ENCODE measurements at places on chromosomes 7 and 10.

DNA sequence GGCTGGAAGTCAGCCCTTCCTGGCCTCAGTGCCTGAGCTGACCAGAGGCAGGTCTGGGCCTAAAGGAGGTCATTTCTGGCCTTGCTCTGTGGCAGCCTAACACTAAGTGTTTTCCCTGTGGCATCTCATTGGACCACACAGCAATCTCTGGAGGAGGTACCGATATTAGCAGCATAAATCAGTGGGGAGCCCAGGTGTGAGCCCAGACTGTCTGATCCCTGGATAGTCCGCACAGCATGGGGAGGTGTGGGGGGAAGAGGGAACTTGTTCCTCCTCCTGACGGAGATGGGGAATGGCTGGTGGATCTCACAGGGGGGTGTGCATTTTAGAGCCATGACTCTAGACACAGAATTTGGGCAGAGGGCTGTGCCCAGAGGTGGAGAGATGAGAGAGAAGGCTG, 11.0 kb upstream of the PPIF start:
- no peak for DNase-seq

GRCh38 chr10:123057968-123058367, 49.2 kb downstream of the ACADSB start:
- no peak for DNase-seq

DNA sequence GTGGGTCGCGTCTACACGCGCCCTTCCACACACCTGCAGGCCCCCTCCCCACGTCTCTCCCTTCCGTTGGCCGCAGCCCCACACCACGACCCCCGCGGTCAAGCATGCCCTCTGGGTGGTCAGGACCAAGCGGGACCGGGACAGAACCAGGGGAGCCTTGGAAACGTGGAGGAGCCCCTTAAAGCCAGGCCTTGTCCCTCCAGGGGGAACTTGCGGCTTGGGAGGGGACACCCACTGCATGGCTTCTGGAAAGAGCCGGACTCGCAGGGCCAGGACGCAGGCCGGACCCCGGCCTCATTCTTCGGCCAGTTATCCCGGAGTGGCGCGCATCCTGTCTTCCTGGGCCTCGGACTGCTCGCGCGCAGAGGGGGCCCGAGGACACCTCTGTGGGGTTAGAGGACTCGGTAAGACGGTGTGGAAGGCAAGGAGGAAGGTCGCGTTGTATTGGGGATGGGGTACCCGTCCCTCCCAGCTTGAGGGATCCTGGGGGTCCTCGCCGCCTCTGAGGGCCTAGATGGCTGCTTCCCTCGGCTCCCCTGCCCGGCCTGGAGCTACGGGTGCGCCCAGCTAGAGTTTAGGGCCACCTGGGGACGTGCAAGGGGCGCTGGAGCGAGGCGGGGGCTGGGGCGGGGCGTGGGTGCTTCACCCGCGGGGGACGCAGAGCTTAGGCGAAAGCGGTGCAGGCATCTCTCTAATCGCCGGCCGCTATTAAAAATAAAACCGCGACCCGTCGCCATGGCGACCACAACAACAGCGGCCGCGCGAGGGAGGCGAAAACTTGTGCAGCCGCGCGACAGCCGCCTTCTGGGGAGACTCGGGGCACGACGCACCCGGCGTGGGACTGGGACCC, 1.8 kb upstream of the PDGFA start:
- peak; percentile 76 for DNase-seq

DNA sequence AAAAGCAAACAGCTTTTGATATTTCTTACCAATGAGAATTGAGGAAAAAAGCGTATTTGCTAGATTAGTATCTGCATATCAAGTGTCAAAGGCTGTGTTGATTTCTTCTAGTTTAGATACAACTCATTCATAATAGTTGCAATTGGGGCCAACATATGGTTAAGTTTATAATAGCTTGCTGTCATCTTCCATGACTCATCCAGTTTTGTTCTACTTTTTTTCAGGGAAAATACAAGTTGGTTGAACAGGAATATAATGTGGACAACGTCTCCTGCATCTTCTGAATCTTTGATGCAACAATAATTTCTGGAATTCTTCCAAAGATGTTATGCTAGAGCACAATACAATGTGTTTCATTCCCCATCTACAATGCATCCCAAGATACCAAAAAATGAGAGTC, 182.0 kb downstream of the THSD7A start:
- peak; percentile 39 for DNase-seq

DNA sequence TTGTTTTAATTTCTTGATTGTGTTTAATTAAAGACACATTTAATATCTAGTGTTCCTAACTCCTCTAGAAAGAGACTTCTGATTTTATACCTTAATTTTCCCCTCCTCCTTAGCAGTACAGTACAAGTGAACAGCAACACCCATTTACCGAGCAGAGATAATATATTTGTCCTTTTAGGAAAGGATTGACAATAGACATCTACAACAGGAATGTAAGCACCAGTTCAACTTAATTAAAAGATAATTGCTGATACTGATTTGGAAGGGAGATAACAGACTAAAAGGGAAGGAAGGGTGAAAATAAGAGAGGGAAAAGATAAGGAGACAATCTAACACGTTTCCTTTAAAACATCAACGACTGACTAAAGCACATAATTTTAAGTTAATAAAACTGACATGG, 119.3 kb downstream of the SRPK2 start:
- DNase-seq: peak; percentile 9

GRCh38 chr10:68501691-68502090, 25.6 kb downstream of the SLC25A16 start:
- DNase-seq: peak; percentile 54

GRCh38 chr7:136086712-136087111, 109.6 kb upstream of the MTPN start:
- peak; percentile 92 for DNase-seq

- no peak for DNase-seq
Observed at GRCh38 chr10:92569071-92569470, 4.8 kb downstream of the IDE start.

GRCh38 chr10:11143242-11143641, 125.6 kb downstream of the CELF2 start:
- no peak for DNase-seq

- DNase-seq: no peak
Observed at GRCh38 chr10:13376297-13376696, 28.2 kb upstream of the SEPHS1 start.

DNA sequence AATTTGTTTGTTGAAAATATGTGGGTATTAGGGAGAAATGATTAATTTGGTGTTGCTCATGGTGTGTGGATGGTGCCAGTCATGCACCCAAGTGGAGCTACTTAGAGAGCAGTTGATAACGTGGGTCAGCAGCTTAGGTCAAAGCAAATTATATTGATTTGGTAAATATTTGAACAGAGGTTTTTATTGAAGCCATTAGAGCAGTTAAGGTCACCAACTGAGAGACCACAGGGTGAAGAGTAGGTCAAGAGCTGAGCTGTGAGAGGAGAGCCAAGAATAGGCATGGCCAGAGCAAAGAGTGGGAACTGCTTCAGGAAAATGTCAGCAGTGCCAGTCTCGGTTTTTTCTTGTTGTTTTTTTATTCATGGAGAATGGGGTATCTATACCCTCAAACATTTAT, 97.9 kb downstream of the TMEM168 start:
- DNase-seq: no peak

DNA sequence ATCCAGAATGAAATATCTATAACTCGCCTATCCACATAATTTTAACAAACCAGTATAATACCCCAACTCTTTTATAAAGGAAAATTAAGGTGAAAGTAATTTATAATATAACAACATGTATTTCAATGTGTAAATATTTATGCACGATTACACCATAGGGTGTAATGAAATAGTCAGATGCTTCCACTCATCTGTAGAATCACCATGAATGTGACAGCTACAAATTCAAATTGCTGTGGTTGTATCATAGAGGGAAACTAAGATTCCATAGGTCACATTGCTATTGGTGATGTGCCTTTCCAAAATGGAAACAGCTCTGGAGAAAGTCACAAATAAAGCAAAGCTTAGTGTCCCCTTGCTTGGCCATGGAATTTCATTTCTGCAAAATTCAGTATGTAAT, 95.7 kb downstream of the CPED1 start:
- DNase-seq: no peak

DNA sequence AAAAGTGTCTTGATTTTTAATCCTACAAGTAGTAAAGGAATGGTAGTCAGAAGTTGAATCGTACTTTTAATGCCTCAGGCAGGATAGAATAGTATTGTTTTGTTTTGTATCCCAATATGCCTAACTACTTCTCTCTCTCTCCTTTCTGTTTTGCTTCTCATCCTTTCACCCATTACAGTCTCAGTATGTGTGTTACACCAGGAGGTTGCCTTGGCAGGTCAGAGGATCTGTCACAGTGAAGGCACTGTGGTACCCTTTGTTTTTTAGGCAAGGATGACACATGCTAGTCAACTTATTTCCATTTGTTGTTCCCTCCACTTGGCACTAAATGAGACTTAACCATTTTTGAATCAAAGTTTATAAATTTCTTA, 94.4 kb downstream of the MAPK8 start:
- DNase-seq: no peak

DNA sequence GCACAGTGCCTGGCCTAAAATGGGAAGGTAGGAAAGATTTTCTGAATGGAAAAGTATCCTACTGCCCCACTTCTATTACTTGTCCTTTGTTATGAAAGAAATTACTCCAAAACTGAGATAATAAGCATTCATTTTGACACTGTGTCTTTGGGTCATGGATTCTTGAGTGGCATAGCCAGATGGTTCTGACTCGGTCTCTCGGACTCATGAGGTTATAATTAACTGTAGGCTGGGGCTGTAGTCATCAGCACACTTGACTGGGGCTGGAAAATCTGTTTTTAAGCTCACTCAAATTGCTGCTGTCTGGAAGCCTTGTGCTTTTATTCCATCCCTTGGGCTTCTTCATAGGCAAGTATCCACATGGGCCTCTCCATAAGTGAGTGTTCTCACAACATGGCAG, 160.5 kb downstream of the VTI1A start:
- DNase-seq: no peak

DNA sequence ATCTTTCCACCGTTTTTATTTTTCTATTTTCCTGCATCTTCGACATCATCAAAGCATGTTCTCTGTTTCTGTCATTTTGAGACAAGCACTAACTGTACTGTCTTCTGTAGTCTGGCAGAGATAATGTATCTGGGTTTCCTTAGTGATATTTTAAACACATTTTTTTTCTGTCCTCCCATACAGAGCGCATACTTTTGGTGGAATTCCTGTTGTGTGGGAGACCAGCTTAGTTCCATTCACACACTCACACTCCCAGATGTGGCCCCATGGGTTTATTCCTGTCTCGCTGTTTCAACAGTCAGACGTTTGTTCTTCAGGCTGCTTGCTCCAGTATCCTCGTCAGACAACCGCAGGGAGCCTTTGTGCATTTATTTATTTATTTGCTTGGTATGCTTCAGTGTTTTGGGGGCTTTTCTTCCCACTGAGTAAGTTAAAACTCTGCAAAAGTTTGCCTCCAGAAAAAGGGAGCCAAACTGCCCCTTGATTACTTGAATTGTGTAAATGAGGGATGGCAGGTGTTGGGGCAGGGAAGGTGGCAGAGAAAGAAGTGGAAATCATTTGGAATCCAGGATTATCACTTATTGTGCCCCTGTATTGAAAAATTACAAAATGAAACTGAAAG, 456.8 kb upstream of the KLF6 start:
- peak; percentile 97 for DNase-seq

DNA sequence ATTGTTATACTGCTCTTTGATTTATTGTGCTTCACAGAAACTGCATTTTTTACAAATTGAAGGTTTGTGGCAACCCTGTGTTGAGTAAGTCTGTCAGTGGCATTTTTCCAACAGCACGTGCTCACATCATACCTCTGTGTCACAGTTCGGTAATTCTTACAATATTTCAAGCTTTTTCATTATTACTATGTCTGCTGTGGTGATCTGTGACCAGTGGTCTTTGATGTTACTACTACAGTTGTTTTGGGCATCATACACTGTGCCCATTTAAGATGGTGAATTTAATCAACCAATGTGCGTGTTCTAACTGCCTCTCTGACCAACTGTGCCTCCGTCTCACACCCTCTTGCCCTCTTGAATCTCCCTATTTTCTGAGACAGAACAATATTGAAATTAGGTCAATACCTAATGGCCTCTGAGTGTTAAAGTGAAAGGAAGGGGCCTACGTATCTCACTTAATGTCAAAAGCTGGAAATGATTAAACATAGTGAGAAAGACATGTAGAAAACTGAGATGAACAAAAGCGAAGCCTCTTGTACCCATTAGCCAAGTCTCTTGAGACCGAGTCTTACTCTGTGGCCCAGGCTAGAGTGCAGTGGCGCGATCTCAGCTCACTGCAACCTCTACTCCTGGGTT, 20.2 kb upstream of the ASL start:
- DNase-seq: no peak

DNA sequence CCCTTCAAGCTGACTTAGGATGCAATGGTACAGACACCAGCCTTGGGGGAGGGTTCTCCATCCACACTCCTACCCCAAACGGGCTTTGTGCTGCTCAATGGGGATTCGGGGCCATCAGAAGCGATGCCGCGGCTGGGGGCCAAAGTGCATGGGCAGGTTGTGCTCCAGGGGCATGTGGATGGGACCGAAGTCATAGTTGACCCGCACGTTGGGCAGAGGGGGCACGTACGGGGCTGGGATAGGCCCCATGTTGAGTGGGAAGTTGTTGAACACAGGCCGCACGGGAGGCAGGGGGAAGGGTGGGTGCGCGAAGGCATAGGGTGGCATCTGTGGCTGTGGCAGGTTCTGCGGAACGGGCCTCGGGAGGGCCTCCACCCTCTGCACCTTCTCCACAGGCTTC, 158.7 kb downstream of the RNF216 start:
- DNase-seq: no peak

DNA sequence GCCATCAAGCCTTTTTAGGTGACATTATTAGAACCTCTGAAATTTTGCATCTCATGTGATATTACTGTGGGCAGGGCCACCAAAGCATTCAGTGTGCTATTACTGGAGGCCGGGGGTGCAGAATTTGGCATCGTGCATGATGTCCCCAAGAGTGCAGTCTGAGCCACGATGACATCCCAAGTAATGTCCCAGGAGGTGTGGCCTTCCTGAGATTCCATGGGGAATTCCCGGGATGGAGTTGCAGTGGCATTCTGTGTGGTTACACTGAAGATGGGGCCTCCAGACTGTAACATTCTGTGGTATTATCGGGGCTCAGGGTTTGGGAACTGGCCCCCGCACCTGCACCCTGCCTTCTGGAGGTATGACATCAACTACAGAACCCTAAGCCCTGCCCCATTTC, 9.1 kb downstream of the LDB3 start:
- no peak for DNase-seq

GRCh38 chr10:62011558-62011957, 110.1 kb downstream of the ARID5B start:
- DNase-seq: no peak

DNA sequence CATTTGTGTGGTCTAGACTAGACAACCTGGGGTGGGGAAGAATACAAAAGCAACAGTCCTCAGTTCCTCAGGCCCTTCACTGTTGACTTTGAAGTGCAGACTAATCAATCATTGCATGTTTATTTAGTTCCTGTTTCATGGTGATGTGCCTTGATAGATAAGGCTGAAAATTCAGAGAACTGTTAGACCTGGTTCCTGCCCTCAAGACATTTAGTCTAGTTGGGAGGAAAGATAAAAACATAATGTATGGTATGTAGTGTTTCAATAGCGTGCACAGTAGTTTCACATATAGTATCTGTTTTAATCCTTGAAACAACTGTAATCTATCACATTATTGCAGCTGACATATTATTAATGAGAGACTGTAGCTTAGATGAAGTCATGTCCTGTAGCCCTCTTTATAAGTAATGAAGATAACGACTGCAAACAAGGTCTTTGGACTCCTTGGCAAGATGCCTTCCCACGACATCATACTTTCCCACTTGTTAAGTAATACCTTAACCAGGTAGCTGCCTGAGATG, 124.0 kb downstream of the CELF2 start:
- no peak for DNase-seq

GRCh38 chr10:110516815-110517492, 19.2 kb downstream of the DUSP5 start:
- no peak for DNase-seq

GRCh38 chr10:61900829-61901792, at the start of gene ARID5B:
Gene ARID5B (plus strand): TSS chr10:61901699. CDS start chr10:61901710, 11 bp downstream.
- DNase-seq: peak; percentile 69

Data from lung microvascular endothelial cell (primary cell).